NCI-H2081 (cell line): ENCODE measurements at places on chromosomes 13 and 19.

- DNase-seq = no peak
These were observed 77.3 kb upstream of the KL start for GRCh38 chr13:32938907-32939306.

- no peak for DNase-seq
These were observed at the start of gene SIGLEC7 for GRCh38 chr19:51142119-51142518. Gene SIGLEC7, plus strand, starts transcription at chr19:51142301. Its CDS starts 69 bp downstream, at chr19:51142370.

GRCh38 chr19:9885077-9885552 is 50.0 kb downstream of the PIN1 start:
- no peak for DNase-seq

DNA sequence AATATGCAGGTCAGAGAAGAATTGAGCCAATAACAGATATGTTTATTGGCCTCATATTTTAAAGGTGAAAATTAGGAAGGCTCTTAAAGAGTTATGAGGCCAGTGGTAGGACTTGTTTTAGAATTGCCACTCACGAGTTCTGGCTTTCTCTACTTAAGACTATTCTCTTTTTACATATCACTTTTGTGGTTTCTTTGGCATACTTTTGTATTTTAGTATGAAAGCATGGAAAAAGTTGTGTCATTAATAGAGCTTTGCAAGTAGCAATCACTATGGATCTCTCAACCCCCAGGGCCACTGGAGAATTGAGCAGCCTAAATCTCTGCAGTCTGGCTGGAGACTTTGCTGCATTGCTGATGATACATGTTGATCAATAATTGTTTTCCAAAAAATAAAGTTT is 64.6 kb upstream of the SOX21 start:
- DNase-seq = no peak

DNA sequence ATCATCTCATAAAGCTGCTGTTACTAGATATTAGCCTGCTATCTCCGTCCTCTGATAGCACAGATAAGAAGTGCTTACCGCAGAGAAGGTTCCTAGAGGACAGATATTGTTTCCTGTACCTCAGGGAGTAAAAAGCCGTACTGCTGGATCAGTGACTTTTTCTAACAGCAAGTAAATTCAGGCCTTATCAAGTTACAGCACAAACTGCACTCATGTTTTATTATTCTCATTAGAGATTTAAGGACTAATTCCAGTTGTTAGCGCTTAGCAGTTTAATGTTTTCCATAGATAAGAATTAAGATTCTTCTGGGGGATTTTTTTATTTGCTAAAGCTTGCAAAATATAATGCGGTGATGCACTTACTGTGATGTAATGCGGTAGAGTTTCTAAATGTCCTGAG is 119.0 kb upstream of the OBI1 start:
- no peak for DNase-seq

GRCh38 chr19:18773682-18774081 is 17.4 kb downstream of the COMP start:
- DNase-seq = no peak

DNA sequence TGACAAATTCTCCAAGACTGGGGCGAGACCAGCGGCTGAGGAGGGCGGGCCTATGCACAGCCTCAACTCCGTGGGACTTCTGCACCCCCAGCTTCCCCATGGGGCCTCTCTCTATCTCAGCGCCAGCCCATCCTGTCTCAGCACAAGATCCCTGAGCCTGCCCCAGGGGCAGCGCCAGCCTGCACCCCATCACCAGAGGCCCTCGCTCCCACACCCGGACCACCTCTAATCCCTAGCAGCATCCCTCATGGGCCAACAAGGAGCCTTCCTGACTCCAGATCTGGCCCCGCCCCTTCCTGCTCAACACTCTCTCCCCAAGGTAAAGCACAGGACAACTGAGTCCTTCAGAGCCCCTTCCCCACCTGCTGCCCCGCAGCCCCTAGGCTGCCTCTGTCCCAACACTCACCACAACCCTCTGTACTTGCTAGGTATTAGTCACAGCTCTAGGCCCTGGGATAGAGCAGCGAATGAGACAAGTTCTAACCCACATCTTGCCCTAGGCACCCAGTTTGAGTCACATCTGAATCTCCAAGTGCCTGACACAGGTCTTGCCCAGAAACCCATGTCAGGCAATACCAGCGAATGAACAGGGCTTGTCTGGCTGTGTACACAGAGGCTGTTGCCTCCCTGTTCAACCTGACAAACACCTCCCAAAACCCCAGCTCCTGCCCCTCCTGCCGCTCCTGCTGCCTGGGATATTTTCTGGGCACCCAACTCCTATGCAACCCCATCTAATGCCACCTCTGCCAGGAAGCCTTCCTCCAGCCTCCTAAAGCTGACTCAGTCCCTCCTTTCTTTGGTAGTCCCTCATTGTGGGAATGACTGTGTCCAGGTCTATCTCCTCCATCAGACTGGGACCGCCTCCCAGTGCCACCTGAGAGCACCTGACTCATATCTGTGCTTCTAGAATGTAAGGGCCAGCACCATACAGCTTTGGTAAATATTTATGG is 18.6 kb downstream of the GRIK5 start:
- no peak for DNase-seq

DNA sequence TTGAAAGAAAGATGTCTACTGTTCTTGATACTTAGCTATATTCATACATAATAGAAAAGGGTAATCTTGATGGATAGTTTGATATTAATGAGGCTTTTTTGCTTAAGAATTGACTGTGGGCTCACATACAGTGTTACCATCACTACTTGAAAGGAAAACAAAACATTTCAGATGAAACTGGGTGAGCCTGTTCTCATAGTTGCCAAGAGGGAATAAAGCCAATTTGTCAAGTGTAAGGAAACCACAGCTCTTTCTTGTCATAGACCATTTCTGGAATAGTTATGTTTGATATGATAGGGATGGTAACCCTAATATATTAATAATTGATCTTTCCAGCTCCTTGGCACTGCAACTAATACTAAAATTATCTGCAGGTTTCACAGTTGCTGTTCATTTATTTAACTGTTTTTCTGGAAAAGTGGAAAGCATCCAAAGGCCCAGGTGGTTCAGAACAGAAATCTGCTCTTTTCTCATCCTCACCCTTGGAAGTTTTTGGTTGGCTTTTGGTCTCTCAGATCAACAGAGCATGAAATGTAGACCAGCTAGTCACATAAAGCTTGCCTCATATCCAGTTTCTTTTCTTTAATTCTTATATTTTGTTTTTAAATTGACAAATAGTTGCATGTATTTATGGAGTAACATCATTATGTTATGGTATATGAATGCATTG is 43.2 kb downstream of the ARHGEF7 start:
- DNase-seq = no peak

- peak; percentile 76 for DNase-seq
These were observed 41.0 kb downstream of the PDE4A start for GRCh38 chr19:10461047-10461949.

GRCh38 chr19:50601407-50602088 is 33.3 kb upstream of the LRRC4B start:
- DNase-seq = no peak

DNA sequence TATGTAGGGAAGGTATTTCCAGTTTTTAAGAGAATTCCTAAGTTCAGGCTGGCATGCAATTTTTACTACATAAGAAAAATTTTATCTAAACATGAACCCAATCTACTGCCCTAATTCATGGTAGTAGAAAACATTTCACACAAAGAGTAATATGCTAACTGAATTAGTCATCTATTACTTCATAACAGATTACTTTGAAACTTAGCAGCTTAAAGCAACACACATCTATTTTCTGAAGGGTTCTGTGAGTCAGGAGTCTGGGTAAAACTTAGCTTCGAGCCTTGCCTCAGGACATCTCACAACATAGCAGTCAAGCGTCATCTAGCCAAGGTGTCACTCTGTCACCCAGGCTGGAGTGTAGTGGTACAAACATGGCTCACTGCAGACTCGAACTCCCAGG is 537.5 kb downstream of the DCT start:
- DNase-seq = no peak

GRCh38 chr13:25771641-25772478 is 280.0 kb downstream of the SHISA2 start:
- no peak for DNase-seq

DNA sequence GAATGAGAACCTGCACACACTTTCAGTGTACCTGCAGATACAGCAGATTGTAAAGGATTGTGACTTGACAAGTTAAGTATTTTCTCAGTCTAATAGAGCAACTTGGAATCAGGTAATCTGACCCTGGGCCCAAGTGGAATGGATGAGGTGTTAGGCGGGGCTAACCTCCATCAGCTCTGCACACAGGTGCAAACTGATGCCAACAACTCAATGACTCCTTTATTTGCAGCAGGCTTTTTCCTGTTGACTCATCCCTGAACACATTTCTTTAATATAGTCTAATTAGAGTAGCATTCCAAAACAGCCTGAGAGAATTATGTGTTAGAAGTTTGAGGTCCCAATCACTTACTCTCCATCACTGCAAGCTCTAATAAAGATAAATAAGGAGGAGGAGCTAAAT is 48.8 kb downstream of the TPT1 start:
- DNase-seq = no peak

DNA sequence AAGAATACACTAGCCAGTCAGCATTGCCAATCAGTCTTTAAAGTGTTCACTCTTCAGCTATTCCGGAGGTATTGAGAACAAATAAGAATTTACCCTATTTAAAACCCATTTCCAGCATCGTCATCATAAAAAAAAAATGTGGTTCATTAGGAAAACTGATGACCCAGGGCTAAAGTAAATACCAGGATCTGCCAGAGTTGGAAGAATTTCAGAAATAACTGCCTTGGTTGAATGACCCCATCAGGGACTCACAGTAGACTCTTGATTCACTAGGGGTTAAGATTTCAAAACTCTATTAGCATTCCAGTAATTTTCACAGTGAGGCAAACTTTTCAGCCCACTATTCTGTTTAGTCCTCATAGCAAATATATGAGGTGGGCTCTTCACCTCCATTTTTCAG is 377.0 kb downstream of the ITGBL1 start:
- DNase-seq = no peak

GRCh38 chr19:52981329-52981728 is 18.6 kb upstream of the ZNF816 start:
- DNase-seq = no peak

DNA sequence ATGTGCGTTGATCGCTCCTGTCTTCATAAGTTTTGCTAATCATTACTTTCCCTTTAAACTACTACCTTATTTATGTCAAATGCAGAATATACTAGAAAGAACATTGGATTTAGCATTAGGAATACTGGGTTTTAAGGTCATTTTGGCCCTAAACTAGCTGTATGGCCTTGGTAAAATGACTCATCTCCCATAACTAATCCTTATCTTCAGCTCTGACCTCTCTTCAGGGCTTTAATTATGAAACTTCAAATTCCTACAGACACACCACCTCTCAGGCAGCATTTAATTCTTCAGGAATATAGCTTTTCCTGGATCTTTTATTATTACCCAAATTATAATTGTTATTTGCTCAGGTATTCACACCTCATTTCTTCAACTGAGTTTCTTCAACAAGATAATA is 121.2 kb downstream of the STARD13 start:
- DNase-seq = no peak

GRCh38 chr19:53518716-53519115 is 19.2 kb upstream of the ZNF331 start:
- no peak for DNase-seq

DNA sequence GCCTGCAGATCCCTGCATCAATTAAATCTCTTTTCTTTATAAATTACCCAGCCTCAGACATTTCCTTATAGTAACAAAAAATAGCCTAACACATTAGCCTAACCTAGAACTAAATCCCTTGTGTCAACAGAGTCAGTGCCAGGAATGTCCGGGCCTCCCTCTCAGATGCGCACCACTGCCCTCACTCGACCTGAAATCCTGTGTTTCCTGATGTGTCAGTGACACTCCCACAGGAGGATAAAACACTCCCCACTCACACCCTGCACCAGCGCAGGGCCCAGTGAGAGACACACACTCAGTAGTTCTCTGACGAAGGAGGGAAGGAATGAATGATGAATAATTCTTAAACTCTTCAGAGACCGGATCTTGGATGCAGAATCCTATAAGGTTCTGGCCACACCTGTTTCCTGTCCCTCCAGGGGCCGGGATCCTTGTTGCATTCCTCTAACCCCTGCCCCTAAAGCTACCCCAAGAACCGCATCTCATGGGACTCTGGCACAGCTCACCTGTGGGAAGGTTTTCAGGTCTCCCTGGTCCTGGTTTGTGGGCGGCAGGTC is 3.1 kb downstream of the CEACAM3 start:
- no peak for DNase-seq

DNA sequence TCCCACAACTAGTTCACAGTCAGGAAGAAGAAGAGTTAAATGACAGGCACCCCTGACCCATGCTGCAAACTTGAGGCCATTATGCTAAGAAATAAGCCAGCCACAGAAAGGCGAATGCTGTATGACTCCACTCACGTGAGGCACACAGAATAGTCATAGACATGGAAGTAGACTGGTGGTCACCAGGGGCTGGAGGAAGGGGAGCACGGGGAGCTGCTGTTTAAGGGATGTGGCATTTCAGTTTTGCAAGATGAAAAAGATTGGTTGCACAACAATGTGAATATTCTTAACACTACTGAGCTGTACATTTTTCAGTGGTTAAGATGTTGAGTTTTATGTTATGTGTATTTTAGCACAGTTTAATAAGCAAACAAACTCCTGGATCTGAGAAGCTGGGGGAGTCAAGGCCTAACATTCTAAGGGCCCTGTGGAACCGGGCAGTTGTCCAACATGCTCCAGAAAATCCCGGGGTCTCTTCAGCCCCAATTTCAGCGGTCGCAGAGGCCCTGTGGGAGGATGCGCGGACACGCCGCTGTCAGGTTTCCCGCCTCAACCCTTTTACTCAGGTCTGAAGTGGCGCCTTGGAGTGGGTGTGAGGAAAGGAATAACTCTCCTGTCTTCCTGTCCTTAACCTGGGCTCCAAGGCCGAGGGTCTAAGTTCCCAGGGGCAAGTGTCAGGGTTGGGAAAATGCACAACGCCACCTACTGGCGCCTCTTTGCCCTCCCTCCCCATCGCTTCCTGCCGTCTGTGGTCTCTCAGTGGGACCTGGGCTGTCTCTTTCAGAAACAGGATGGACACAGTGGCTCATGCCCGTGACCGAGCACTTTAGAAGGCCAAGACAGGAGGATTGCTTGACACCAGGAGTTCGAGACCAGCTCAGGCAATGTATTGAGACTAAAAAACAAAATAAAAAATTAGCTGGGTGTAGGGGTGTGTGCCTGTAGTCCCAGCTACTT is 4.4 kb upstream of the TMEM272 start:
- DNase-seq = no peak

DNA sequence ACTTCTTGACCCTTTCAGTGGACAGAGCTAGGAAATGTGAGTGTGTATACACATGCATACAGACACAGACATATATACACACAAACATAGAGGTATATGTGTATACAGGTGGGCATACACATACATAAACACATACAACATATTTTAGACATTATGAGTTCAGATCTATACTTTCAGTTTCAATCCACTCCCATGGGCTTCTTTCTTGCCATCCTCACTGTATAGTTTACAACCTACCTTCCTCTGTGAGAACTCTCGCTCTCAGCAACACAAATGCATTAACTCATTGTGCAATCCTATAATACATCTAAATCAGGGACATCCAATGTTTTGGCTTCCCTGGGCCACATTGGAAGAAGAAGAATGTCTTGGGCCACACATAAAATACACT is 21.2 kb upstream of the SCEL start:
- DNase-seq = no peak

- peak; percentile 61 for DNase-seq
These were observed 375 bp downstream of the ANKRD10 start for GRCh38 chr13:110914331-110915056.

GRCh38 chr19:2039959-2040646 is 10.9 kb downstream of the MKNK2 start:
- no peak for DNase-seq

GRCh38 chr19:20273376-20273775 is 106.4 kb downstream of the ZNF486 start:
- no peak for DNase-seq

GRCh38 chr13:27004326-27004725 is 167.3 kb downstream of the USP12 start:
- DNase-seq = no peak
